ENCODE measurements at places on chromosomes 13 and 19. TPM values are rescaled to one million over a fixed set of nuclear protein-coding genes. Genes with fewer than 3 reads are reported as not detected.

Gene ZNF792
- total RNA-seq, result 9.1 TPM

GRCh38 chr13:29547153-29547552 is 48.3 kb downstream of the SLC7A1 start:
- no peak for DNase-seq
- peaks cover 52% of the 10 kb centered on the region for H3K4me1 ChIP-seq
- H3K27ac ChIP-seq, result no peak overlapping the region
- H3K36me3 ChIP-seq, result peaks cover 29% of the 10 kb centered on the region
- H3K27me3 ChIP-seq, result no peaks in the 10 kb centered on the region

GRCh38 chr13:66322193-66322740 is 907.9 kb downstream of the PCDH9 start:
- no peaks in the 10 kb centered on the region for H3K36me3 ChIP-seq
- H3K4me1 ChIP-seq, result no peaks in the 10 kb centered on the region
- H3K27ac ChIP-seq, result no peak overlapping the region

Gene ZNF100
- total RNA-seq, result 25.4 TPM

Gene GARIN5A
- 0.76 TPM for total RNA-seq

DNA sequence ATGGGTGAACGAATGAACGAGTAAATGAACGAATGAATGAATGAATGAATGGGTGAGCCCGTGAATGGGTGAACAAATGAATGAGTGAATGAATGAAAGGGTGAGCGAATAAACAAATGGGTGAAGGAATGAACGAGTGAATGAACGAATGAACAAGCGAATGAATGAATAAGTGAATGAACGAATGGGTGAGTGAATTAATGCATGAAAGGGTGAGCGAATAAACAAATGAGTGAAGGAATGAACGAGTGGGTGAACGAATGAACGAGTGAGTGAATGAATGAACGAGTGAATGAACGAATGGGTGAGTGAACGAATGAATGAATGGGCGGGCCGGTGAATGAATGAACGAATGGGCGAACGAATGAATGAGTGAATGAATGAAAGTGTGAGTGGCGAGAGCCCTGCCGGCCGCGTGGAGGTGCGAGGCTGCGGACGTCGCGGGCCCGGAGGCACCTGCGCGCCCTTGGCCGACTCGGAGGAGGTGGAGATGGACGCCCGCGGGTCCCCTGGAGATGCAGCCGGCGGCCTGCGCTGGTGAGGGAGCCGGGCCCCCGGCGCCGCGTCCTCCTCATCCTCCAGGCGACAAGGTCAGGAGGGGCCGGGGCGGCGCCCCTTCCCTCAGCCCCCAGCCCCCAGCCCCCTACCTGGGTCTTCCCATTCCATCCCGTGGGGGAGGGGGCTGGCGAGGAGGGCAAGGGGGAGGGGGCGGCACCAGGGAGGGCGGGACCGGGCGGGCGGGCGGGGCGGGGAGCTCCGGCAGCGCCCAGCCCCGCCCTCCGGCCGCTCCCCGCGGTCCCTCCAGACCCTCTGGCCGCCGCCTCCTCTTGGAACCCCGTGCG is 15.4 kb downstream of the ANKRD24 start:
- peak overlapping the region; percentile 12 for H3K4me3 ChIP-seq
- peaks cover 5% of the 10 kb centered on the region for H3K4me1 ChIP-seq
- peak; percentile 12 for DNase-seq
- H3K36me3 ChIP-seq, result peaks cover 8% of the 10 kb centered on the region
- H3K27ac ChIP-seq, result no peak overlapping the region

Measured in activated T-cell treated with anti-CD3 and anti-CD28 coated beads, Interleukin-2, amount 50 U/mL, for 72 hours (primary cell).